ENCODE measurements at places on chromosomes 5 and 9. TPM values are rescaled to one million over a fixed set of nuclear protein-coding genes. Genes with fewer than 3 reads are reported as not detected.

The CARD6 gene
- total RNA-seq = 5.7 TPM

The TTC39B gene
- total RNA-seq = 7.9 TPM

The SHOC1 gene
- 0.03 TPM for total RNA-seq

The GPSM1 gene
- 3.6 TPM for total RNA-seq

The PCDHA9 gene
- not detected for total RNA-seq

The ADCY2 gene
- total RNA-seq = not detected

The CARTPT gene
- not detected for total RNA-seq

GRCh38 chr9:93265972-93266371 lies 82.0 kb downstream of the WNK2 start:
- no peak for DNase-seq

DNA sequence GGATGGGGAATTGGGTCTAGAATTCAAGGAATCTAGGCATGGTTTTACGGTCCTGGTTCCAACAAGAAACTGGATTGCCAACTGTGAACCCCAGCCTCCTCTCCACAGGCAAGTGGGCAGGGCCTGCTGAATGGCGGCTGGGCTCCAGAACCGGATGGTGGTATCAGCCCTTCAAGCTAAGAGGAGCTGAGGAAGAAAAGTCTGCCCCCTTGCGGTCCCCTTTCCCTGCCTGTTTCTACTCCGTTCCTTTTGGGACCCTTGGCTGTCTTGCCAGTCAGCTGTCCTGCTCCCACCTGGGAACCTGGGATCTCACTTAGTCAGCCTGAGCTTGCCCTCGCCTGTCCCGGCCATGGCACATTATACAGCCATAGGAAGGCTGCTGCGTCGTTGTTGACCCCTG lies 234.4 kb upstream of the DAPK1 start:
- no peak for DNase-seq

DNA sequence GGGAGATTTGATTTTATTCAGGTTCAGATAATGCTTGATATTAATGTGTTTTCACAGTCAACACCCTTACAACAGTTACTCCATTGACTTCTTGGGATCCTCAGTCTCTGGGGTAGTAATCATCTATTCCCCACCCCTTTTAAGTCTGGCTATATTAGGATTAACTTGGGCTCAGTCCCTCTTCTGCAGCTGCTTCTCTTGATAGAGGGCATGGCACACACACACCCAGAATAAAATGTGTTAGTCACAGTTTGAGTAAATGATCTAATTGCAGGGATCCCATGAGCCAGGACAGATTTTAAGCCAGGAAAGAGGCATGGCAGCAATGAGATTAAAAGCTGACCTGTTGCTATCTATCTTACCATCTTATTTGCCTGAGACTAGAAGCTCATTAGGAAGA lies 53.7 kb upstream of the VLDLR start:
- no peak for DNase-seq

DNA sequence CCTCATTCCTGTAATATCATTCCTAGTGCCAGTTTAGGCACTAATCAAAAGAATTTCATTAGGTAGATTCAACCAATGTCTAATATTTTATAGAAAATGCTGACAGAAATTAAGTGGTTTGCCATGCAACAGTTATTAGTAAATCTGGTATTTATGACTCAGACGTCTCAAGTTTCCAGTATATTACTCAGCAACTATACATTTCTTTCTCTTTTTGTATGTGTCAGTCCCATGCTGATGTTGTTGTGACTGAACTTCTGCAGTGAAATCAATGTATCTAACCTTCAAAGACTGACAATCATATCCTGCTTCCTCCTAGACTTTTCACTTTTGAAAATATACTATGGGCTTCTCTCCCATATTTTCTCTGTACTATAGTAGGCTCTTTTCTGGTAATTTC lies 822.5 kb downstream of the NR2F1-AS1 start:
- DNase-seq = peak; percentile 76

DNA sequence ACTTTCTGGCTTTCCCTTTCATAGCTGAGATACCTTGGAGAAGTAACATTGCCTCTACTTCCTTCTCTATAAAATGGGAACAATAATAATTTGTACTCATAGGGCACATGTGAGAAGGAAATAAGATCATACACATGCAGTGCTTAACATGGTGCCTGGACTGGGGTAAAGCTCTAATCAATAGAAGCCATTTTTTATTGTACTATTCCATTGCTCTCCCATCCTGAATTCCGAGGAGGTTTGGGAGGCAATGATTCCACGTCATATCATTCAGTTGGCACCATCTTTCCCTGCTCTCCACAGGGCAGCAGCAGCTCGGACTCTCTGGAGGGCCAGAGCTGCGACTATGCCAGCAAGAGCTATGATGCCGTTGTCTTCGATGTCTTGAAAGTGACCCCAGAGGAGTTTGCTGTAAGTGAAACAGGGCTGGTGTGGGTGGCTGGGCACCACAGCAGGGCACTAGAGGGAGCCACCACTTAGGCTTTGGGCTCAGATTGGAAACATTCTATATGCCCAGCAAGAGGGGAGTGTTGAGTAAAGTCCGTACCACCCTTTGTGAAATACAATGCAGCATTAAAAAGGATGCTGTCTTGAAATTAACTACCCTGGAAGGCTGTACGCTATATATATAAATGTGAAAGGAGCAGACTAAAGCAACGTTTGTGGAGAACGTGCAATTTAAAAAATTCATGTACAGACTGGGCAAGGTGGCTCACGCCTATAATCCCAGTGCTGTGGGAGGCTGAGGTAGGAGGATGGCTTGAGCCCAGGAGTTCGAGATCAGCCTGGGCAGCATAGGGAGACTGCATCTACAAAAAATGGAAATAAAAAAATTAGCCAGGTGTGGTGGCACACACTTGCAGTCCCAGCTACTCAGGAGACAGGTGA lies 51.2 kb downstream of the RALGPS1 start:
- DNase-seq = no peak

GRCh38 chr5:166499447-166500240 lies 1791.8 kb upstream of the WWC1 start:
- DNase-seq = peak; percentile 2

- no peak for DNase-seq
Measured at GRCh38 chr9:16211946-16212345, 658.5 kb downstream of the BNC2 start.

DNA sequence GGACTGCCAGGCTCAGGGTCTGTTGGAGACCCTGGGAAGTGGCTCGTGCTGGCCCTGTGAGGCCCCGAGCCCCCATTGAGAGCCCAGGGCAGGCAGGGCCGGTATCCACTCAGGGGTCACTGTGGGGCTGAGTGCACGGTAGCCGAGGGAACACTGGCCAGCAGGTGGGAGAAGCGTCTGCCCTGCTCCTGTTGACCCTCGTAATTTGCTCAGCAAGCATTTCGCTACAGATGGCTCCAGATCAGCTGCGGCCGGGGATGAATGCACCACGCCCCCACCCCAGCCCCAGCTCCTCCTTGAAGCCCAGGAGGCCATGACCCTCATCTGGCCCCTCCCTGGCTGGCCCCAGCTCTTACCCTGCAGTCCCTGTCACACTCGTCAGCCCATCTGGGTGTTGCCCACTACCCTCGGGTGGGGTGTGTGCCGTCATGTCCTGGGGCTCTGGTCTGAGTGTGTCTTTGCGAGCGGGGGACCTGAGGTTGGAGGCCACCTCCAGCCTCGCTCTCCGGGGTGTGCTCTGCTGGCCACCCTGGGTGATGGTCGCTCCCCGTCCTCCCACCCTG lies 6.1 kb upstream of the NRARP start:
- DNase-seq = no peak

- DNase-seq = no peak
Measured at GRCh38 chr5:180100621-180101450, 29.3 kb upstream of the RNF130 start.

GRCh38 chr5:38553001-38553521 lies 3.4 kb downstream of the LIFR start:
- no peak for DNase-seq

Measured in foreskin keratinocyte (primary cell).